ENCODE measurements at places on chromosomes 13 and 19. TPM values are rescaled to one million over a fixed set of nuclear protein-coding genes. Genes with fewer than 3 reads are reported as not detected.

The EEF1AKMT1 gene
- polyA plus RNA-seq: 10.3 TPM

The ZNF253 gene
- polyA plus RNA-seq: 11.9 TPM

The DACT3 gene
- 13.0 TPM for polyA plus RNA-seq

The ZNF525 gene
- 8.1 TPM for polyA plus RNA-seq

GRCh38 chr13:69879936-69880335 is 227.7 kb upstream of the ATXN8OS start:
- no peak for DNase-seq

DNA sequence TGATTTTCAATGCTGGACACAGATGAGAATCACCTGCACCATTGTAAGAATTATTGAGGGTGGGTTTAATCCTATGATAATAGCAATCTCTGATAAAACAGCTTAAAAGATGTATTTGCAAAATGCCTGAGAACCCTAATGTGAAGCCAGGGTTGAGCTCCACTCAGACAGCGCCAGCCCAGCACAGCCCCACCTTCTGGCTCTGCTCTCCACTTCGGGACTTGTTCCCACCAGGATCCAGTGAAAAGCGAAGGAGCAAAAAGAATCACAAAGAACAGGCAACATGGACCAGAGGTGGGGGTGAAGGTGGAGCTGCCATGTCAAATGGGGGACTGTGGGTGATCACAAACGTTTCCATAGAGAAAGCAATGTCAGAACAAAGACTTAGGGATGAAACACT is 18.6 kb upstream of the ZNF816 start:
- DNase-seq: no peak

DNA sequence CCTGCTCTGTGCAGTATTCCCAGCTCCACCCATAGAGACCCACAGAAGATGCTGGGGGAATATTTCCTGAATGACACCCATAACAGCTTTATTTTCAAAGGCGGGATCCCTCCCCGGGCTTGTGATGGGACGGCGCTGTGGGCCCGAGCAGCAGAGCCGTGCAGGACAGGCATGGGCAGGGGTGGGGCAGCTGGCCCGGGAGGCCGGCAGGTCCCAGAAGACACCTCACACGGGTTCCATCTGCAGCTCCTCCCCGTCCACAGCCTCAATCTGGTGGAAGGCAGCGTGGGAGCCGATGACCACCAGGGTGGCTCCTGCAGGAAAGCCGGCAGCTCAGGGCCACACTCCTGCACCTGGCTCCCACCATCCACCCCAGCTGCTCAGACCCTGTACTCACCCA is 2.5 kb downstream of the RABAC1 start:
- no peak for DNase-seq

Measured in hindlimb muscle (tissue), 1 donor.